ENCODE measurements at places on chromosomes 6 and 20. TPM values are rescaled to one million over a fixed set of nuclear protein-coding genes. Genes with fewer than 3 reads are reported as not detected.

GRCh38 chr6:157996918-157997702 lies 15.4 kb downstream of the SYNJ2 start:
- DNase-seq: no peak

CD93 gene
- 0.07 TPM for total RNA-seq

- no peak for DNase-seq
Observed at GRCh38 chr20:7775072-7775471, 165.2 kb downstream of the HAO1 start.

OPN5 gene
- not detected for total RNA-seq

HLA-DQB2 gene
- total RNA-seq: not detected

DNA sequence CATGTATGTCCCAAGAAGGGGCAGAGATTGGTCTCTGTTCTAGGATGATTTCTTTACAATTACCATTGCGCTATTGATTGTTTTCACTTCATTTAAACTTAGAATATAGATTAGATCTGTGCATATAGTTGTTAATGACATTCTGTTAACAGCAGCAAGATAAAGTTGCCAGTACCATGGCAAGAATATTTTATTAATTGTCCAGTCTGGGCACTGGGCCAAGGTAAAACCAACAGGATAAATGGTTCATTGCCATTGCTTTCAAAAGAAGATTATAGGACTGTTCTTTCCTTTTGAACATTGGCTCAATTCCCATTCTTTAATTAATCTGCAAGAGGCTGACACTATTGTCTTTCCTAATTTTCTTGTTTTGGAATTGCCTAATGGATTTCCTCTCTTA lies 592.4 kb downstream of the RFPL4B start:
- no peak for DNase-seq

DNA sequence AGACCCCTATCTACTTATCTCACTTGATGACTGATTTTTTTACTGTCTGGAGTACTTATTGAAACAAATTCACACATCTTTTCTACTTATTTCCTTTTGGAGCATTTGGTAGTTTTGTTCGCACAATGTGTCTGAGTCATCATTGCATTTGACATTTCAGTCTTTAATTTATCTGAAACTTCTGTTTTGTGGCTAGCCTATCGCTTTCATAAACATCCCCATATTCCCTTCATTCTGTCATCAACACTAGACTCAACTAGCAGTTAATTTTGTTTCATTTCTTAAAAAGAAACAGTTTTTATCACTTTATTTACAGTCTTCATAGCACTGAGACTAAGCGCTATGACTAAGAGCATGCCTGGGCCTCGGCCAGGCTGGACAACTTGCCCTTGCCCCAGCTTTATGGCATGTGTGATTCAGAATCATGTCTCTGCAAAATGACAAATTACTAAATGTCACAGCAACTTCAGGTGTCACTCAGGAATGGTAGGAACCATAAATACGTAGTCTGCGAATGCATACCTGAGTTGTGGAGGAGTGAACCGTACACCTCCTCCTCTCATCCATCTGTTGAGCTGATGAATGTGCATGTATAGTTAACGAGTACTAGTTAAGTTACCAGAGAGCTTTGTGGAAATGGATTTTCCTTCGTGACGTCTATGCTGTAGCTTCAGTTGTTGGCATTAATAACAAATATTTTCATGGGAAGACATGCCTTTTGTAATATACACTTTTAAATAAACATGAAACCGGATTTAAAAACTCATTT lies 16.2 kb downstream of the L3MBTL3 start:
- DNase-seq: peak; percentile 7

RHAG gene
- not detected for total RNA-seq

DNA sequence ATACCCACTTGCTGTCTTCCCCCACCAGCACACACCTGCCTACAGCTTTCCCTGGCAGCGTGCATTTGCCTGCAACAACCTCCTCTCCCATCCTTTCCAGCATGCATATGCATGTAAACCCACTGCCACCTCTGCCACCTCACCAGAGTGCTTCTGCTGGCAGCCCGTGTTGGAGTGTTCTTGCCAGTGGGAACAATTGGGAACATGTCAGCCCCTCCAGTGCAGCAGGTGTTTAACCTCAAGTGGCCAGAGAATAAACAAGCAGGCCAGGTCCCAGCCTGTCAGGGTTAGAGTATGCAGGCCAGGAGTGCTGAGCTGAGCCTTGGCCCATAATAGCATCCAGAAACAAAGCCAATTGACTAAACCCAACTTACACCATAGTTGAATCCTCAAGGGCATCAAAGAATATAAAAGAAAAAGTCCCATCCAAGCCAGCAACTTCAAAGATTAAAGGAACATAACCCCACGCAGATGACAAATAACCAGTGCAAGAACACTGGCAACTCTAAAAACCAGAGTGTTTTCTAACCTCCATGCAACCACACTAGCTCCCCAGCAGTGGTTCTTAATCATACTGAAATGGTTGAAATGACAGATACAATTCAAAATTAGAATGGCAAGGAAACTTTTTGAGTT lies 1212.1 kb upstream of the CITED2 start:
- no peak for DNase-seq

TNXB gene
- 15.1 TPM for total RNA-seq

DNA sequence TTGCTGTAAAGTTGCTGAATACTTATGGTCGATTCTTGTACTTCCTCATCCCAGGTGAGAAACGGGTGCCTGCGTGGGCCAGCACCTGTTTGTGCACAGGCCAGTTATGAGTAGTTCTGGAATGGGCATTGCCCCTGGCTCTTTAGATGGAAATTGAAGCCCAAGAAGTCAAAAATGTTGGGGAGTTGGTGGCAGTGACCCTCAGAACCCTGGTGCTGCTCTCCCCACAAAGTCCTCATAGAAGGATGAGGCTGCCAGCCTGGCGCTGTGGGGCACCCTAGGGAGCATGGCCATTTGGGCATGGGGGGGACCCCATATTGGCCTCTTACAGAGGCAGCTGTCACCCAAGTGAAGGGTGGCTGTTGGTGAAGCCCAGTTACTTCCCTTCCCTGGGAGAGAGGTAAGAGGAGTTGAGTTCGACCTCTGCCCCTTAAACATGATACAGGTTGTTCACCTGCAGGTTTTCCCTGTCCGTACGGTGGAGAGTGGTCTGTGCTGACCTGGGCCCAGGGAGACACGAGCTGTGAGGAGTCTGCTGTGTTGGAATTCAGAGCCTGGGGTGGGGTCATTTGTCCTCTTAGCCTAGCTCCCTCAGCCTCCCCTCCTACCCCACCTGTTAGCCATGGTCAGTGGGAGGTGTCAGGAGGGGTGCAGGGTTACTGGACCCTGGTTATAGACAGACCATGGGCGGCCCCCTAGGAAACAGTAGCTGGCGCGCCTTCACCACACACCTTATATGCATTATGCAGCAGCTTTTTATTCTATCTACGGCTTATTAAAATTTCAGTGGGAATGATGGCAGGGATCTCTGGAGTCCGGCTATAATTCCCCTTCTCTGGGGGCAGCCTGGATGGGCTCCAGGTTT lies 4.9 kb downstream of the HMGA1 start:
- DNase-seq: no peak

DNA sequence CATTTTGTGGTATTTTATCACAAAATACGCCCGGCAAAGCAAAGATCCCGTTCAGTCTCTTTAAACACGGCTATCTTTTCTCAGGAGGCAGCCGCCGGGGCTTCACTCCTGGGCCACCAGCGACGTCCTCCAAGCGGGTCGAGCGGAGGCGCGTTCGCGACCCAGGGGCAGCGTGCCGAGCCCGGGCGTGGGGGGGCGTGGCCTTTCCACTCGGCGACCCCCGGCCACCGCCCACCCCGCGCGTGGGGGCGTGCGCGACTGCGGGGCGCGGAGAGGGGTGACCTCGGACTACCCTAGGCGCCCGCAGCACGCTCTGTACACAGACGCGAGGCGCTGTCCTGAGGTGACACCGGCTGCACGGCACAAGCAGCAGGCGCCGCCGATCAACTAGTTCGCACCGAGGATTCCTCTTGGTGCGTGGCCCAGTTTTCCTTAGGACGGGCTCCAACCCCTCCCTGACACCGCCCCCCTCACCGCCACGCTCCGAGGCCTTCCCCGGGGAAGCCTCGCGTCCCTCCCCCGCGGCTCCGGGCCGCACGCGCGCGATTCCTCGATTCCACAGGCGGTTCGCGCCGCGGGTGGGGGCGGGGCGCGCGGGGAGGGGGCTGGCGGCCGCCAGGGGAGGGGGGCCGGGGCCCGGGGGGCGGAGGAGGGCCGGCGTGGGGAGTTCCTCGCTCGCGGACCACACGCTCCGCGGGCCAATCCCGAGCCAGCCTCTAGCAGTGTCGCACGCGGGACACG lies 1.1 kb upstream of the JARID2 start:
- DNase-seq: peak; percentile 68

PTCHD4 gene
- total RNA-seq: 0.15 TPM

DNA sequence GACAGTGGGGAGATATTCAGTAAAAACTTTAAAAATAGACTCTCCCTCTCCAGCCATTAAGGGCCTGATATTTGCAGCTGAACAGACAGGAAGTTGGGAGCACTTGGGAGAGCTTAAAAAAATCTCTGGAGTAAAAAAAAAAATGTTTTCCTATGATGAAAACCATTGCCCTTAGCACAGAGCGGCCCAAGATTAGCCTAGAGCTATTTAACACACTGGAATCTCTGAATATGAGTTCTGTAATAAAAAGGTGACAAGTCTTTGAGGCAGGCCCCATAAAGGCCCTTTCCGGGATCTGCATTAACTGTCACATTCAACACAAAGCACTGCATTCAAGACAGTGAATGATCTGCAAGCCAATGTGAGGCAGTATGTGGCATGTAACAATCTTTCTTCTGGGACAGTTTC lies 393.7 kb downstream of the ZFAND3 start:
- no peak for DNase-seq

DNA sequence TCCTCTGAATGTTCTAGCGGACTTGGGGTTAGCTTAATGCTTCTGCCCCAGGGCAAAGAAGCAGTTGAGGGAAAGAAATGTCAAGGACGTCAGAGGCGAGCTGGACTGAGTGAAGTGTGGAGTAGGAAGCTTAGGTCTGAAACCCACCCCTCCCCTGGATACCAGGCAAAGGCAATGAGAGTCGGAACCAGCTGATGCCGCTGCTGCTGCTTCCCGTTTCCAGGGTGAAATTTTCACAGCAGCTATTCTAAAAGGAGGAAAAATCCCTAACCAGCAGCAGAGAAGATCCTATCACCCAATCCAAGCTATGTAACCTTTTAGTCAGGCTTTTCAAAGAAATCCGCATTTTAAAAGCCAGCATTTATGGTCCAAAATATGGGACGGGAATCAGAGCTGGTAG lies 564.3 kb downstream of the LMBRD1 start:
- DNase-seq: no peak

HEY2 gene
- total RNA-seq: not detected

FLRT3 gene
- 0.70 TPM for total RNA-seq

NKX2-2 gene
- total RNA-seq: not detected

DNA sequence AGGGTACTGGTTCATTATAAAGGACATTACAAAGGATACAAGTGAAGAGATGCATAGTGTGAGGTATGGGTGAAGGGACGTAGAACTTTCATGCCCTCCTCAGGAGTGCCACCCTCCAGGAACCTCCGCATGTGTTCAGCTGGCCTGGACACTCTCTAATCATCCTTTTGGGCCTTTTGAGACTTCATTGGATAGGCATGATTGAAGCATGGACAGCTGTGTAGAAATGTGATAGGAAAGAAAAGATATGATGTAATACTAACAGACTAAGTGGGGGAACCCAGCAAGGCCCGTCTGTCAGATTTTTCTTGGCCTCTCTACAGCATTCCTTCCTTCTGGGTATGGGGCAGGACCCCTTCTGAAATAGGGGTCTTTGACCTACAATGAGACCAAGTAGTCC lies 31.1 kb downstream of the DOP1A start:
- no peak for DNase-seq

- DNase-seq: no peak
Observed at GRCh38 chr6:84103029-84103428, 69.5 kb downstream of the MRAP2 start.

SLC2A10 gene
- total RNA-seq: 28.6 TPM

DNA sequence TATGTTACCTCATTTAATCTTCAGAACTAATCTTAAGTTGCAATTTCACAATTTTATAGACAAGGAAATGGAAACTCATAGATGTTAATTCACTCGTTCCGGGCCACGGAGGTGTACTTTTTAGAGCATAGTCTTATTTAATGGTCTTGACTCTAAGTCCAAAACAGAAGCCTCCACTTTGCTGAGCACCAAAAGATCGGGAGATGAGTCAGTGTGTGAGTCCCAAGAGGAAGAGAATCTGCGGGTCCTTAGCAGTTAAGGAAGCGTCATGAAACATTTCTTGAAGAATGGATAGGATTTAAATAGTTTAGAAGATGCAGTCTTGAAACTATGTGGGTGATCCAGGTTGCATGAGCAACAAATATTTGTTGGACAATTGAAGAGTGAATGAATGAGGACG lies 231.8 kb upstream of the QKI start:
- no peak for DNase-seq

- DNase-seq: no peak
Observed at GRCh38 chr6:131061041-131061750, 1.8 kb downstream of the EPB41L2 start.

COX4I2 gene
- total RNA-seq: not detected

DNA sequence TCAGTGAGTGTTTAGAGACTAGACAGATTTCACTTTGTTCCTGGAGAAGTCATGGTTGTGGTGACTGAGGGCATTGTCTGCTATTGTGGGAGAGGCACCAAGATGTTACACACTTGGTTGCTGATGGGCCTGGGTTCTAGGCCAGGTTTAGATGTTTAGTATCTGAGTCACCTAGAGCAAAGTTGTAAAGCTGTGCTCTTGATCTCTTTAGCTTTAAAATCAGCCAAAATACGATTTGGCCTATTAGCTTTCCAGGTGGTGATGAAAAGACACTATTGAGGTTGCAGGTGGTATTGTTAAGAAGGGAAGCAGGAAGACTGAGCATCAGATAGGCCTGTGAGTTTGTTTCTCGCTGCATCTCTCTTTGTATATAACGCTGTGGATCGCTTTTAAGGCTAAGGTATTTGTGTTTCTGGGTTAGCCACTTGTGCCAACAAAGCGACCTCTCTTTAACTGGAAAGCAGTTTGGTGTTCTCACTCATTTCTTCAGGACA lies 48.6 kb downstream of the FOXO3 start:
- no peak for DNase-seq

MDFI gene
- 22.6 TPM for total RNA-seq

GRCh38 chr6:143609972-143610371 lies 67.8 kb upstream of the PHACTR2 start:
- no peak for DNase-seq

- DNase-seq: no peak
Observed at GRCh38 chr20:19562426-19562825, 195.6 kb upstream of the RIN2 start.

GRCh38 chr20:18272451-18272850 lies 15.9 kb upstream of the ZNF133 start:
- DNase-seq: no peak

OPRM1 gene
- total RNA-seq: not detected

- no peak for DNase-seq
Observed at GRCh38 chr6:25757936-25758642, 3.5 kb downstream of the SLC17A4 start.

BIRC7 gene
- total RNA-seq: 0.58 TPM

VIP gene
- not detected for total RNA-seq

GRCh38 chr20:61755971-61756845 lies 309.5 kb downstream of the TAF4 start:
- no peak for DNase-seq

SLC25A27 gene
- total RNA-seq: 25.0 TPM

CCDC167 gene
- total RNA-seq: 33.5 TPM

MYB gene
- 0.95 TPM for total RNA-seq

SLC26A8 gene
- not detected for total RNA-seq

ZNF391 gene
- total RNA-seq: 4.7 TPM
